HCT116 (cell line): ENCODE measurements at places on chromosomes 6 and 20.

GRCh38 chr6:166415833-166416347 is 33.1 kb upstream of the MPC1 start:
- no peak for DNase-seq

DNA sequence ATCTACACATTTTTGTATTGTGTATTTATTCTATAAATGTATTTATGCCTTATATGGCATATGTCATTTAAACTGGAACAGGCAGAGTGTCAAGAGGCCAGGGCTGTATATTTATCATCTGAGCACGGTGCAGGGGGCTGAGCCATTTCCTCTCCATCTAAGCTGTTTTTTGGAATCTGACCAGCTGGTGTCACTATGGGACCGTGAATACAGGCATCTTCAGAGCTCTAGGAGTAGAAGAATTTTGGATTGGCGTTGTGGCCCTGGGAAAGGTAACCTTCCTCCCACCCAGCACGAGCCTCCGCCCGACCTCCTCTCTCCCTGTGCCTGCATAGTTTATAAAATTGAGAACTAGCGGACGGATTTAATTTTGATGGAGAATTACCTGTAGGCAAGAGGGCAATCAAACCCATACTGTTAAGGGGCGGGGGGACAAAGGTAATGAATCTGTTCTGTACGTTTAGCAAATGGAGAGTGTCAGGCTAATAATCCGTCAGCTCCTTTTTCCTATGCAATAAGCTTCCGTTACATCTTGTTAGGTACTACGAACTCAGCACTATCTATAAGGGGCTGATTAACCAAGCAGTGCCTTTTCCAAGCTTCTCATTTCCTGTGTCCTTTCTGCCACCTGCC is 29.0 kb upstream of the EEF1E1 start:
- DNase-seq = peak; percentile 61

DNA sequence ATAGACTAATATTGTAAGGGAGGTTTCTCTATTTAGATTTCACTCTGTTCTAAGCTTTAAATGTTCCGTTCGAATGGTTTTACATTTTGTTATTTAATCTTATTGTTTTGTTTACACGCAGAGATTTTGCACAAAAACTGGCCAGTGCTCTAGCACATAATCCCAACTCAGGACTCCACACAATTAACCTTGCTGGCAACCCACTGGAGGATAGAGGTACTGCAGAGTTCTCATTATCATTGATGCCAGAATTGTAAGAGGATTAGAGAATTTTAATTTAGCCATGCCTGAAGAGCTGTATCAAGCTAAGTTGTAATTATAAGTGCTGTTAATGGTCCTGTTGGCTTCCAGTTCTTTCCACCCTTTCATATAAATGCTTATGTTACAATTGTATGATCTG is 179.7 kb upstream of the SCGN start:
- no peak for DNase-seq

- no peak for DNase-seq
Observed at GRCh38 chr20:8860011-8860495, 208.8 kb upstream of the PLCB4 start.

GRCh38 chr6:75505424-75505823 is 11.8 kb upstream of the FILIP1 start:
- DNase-seq = no peak

DNA sequence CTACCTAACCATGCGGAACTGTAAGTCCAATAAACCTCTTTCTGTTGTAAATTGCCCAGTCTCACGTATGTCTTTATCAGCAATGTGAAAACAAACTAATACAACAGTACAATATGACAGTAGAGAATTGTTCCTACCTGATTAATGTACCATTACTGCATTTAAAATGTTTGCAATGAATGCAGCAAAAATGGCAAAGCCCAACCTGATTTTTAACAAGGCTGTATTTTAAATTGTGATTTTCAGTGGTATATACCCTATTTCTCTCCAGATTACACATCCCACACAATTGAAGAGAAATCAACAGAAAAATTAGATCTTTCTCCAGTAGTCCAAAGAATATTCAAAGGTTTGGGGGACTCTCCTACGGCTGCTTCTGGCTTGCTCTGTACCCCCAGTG is 3.3 kb upstream of the PCSK2 start:
- no peak for DNase-seq

- no peak for DNase-seq
Observed at GRCh38 chr6:128574402-128574801, 54.0 kb upstream of the PTPRK start.

DNA sequence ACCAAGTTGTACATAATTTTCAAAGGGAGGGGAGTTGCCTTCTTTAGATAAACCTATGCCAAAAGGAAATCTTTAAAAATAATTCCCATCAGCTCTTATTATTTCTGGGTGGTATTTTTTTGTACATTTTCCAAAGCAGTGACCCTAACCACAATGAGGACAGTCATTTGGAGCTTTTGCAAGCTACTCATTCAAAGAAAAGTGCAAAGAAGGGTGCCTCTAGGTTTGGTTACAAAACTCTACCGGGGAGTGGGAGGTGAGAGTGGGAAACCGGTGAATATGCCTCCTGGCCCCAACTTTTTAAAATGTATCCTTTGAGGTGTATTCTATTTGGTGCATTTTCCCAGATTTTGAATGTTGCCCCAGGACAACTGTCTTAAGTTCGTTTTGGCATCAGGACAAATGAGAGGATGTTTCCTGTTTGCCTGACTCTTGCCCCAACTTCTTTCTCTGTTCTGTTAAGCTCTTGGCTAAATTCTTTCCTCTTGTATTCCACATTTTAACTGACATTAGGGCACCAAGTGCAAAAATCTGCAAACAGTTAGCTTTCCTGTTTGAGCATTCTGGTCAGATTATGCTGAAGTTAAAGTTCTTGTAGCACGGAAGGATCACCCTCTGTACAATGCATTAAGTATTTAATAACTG is 78.9 kb downstream of the SLX4IP start:
- DNase-seq = no peak

DNA sequence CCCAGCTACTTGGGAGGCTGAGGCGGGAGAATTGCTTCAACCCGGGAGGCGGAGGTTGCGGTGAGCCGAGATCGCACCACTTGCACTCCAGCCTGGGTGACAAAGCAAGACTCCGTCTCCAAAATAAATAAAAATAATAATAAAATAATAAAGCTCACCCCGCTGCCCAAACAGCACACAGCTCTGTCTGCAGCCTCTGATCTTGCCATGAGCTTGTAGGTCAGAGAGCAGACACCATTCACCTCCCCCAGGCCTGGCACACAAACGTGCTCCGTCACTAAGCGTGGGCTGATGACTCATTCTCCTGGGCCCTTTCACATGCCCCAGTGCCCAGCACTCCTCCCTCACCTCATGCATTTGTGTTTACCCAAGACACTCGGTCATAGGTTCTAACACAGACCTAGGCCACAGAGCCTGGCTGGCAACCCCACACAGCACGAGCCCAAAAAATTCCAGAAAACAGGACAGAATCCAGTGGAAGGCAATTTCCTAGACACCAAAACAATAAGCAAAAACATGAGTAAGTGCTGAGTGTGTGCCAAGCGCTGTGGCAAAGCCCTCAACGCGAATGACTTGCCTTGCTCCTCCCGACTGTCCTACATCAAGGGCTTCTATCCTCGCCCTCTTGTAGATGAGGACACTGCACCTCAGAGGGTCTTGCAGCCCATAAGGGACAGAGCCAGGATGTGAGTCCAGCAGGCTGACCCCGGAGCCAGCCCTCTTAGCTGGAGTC is 18.0 kb downstream of the ATP9A start:
- peak; percentile 96 for DNase-seq

DNA sequence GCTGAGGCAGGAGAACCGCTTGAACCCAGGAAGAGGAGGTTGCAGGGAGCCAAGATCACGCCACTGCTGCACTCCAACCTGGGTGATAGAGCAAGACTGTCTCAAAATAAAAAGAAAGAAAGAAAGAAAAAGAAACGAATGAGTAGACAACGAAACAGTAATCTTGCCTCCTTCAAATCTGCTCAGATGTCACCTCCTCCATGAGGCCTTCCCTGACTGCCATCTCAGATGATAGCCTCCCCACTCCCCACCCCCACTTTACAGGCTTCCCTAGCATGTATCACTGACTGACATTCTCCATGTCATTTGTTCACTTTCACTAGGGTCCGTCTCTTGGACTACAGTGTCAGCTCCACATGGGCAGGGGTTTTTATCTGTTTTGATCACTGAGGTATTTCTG is 36.4 kb downstream of the C20orf203 start:
- DNase-seq = no peak

DNA sequence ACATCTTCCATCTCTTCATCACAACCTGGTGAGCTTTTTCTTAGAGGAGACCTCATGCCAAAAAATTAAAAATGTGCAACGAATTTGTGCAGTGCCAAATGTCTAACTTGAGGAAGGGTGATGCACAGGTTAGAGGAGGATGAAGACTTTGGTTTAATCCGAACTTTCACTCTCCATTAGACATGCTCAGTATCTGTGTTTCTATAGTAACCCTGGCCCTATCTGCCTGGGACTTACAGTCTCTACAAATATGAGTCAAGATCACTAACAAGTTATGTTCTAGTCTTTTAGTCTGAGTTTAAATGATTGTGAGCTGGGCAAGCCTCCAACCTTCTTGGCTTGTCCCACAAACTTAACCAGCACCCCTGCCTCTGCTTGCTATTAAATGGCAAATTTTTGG is 377.0 kb downstream of the BMP2 start:
- no peak for DNase-seq

DNA sequence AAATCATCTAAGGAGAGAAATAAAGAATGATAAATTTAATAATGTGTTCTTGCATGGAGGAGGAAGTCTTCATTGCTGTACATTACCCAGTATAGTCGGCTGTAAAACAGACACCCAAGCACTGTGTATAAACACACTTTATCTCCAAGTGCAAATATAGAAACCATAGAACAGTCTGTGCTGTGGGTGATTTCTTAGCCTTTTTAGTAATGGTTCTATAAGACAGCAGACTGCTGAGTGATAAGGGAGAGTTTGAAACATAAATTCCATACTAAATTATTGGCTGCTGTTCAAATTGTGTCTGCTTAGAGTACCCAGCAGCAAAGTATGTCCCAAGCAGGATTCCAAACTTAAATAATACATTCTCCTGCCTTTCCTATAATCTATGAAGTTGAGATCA is 4.6 kb downstream of the FILIP1 start:
- DNase-seq = no peak

- DNase-seq = no peak
Observed at GRCh38 chr20:33693741-33694638, 7.8 kb upstream of the E2F1 start.

- no peak for DNase-seq
Observed at GRCh38 chr6:134482593-134483270, 164.8 kb upstream of the SGK1 start.

DNA sequence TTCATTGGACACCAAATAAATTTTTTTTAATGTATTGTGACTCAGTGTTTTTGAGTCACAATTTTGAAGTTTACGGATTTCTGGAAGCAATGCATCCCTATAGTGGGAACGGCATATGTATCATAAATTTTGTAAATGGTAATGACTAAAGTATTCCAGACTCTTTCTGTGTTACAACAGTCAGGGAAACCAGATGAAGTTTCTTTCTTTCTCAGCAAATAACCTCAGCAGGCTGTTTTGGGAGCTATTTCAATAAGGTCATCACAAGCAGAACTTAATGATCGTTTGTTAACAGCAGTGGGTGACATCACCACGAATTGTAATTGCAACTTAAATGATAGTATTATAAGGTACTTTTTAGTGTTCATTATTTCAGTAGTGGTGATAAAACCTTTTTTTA is 52.0 kb downstream of the HIVEP1 start:
- DNase-seq = no peak

DNA sequence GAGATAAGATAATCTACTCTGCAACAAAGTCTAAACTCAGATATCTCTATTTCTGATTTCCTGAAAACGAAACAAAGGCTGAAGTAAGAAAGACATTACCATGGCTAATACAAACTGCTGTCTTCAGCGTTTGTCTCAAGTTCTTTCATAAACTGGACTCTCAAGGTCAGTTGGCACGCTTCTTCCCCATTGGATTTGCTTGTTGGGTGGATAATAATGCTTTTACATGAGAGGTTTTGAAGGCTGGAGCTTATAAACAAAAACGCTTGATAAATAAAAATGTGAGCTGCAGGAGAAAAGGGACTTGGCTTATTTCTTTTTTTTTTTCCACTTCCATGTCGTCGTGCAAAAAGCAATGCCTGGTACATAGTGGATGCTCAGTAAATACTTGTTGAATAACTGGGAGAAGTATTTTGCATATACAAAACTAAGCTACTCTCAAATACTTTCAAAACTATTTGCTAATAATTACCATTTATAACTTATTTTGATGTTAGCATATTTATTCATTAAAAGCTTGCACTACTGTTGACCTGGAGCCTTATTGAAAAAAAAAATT is 65.7 kb upstream of the EEF1A1 start:
- DNase-seq = no peak

DNA sequence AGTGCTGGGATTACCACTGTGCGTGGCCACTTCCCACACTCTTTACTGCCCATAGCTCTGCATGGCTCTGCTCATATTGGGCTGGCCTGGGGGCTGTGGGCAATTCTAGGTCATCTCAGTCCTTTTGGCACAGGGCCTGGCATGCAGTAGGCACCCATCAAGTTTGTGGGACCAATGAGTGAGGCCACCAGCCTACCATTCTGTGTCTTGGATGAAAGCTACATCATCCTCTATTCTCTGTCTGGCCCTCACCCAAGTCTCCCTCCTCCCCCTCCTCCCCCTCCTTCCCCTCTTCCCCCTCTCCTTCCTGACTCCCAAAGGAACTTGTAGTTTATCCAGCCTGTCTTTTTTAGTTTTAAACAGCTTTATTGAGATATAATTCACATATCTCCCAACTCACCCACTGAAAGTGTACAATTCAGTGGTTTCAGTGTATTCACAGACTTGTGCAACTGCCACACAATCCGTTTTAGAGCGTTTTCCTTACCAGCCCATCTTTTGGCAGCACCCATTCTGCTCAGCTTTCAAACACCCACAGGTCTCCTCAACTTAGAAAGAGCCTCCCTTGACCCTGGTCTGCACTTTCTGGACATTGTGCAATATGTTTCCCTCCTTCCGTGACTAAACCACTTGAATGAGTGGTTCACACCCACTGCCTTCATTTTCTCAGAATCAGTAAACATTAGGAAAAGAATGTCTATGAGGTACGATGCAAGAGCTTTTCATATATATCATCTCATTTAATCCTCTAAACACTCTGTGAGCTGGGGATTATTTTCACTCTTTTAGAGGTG is 21.5 kb upstream of the MRPS18A start:
- no peak for DNase-seq

- no peak for DNase-seq
Observed at GRCh38 chr6:85966828-85967227, 324.1 kb upstream of the SYNCRIP start.

- DNase-seq = peak; percentile 15
Observed at GRCh38 chr20:14622796-14623195, 285.4 kb upstream of the FLRT3 start.

DNA sequence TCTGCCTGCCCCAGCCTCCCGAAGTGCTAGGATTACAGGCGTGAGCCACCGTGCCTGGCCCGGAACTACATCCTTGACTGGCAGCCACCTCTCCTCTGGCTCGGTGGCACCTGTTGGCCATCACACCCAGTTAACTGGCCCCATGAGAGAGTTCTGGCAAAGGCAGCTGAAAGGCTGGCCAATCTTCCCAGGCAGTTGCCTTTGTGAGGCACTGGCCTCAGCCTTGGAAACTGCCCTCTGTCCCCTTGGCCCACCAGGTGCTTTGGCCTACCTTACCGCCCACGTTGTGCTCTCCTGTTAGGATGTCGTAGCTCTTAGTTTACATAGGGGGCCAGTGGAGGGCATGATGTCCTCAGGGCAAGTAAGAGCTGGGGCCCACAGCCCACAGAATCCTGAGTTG is 9.6 kb upstream of the MANBAL start:
- no peak for DNase-seq
